ENCODE measurements at places on chromosomes 13 and 19.
A peak's percentile ranks its signal among the peaks of the same experiment; 100 is the strongest.

DNA sequence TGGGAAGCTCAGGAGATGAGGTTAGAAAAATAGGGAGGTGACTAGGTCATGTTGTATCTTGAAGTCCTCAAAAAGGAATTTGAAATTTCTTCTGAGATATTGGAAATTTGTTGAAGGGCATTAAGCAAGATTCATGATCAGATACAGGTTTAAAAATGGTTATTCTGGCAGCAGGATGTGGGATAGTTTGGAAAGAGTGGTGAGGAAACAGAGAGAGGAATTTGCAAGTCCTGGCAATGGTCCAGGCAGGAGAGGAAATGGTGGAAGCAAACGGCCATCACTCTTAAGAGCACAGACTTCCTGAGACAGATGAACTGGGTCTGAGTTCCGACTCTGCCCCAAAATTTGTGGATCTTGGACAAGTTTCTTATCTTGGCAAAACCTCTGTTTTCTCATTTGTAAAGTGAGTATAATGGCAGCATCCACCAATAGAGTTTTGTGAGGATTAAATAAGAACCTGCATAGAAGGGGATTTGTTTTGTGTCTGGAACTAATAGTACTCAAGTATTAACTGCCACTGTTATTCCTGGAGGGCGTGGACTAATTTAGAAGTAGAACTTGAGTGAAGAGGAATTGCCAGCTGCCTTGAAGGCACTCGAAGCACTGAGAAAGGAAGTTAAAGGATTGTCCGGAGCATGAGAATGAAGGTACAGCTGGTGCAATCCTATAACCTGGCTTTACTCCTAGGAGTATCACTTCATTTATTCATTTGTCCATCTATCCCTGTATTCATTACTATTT, 99.6 kb downstream of the CCNA1 start:
- no peak for DNase-seq

- no peak for DNase-seq
These were observed 22.6 kb upstream of the F7 start for GRCh38 chr13:113083022-113083373.

GRCh38 chr13:36920616-36921185, 663 bp upstream of the SMAD9 start:
- no peak for DNase-seq

GRCh38 chr19:38425810-38426466, at the start of gene RASGRP4:
TSS of gene RASGRP4 (minus strand) at chr19:38426219. CDS start at chr19:38426091, 128 bp downstream.
- DNase-seq, result no peak

DNA sequence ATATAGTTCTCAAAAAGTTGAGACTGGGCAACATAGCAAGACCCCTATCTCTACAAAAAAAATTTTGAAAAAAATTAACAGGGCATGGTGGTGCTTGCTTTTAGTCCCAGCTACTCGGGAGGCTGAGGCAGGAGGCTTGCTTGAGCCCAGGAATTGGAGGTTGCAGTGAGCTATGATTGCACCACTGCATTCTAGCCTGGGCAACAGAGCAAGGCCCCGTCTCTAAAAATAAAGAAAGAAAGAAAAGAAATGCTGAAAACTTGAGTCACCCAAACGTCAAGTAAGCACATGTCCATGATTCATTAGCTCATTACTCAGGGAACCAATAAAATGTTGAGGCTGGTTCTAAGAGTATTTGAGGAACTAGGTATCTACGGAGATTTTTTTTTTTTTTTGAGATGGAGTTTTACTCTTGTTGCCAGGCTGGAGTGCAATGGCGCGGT, 33.9 kb upstream of the SEMA6B start:
- no peak for DNase-seq

DNA sequence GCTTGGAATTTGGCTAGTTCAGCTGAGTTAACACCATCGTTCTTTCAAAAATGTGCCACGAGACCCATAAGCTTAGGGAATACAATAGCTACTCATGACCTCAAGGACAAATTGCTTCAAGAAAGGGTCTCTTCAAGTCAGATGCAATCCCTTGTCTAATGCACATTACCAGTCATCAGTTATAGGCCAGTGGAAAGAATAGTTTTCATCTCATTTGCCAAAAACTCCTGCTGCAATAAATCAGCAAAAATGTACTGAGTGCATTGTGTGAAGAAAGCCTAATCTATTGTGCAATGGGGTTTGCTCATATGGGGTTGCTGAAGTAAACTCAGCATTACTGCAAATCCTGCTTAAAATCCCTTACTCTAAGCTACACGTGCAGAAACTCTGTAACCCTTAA, 208.3 kb upstream of the NBEA start:
- DNase-seq, result no peak

- no peak for DNase-seq
These were observed 9.2 kb downstream of the ZNF823 start for GRCh38 chr19:11729586-11729985.

DNA sequence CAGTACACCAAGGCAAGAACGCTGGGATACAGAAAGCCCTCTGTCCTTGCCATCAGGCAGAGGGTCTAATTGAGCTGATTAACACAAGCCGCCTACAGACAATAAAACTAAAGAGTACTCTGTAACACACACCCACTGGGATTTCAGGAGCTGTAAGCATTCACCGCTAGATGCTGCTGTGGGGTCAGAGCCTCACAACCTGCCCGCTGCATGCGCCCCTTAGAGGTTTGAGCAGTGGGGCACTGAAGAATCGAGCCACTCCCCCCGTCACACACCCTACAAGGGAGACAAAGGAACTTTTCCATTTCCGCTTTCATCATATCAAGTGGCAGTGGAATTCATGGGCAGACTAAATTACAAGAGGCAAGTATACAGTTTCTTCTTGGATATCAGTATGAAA, 1080.6 kb downstream of the PCDH17 start:
- no peak for DNase-seq

DNA sequence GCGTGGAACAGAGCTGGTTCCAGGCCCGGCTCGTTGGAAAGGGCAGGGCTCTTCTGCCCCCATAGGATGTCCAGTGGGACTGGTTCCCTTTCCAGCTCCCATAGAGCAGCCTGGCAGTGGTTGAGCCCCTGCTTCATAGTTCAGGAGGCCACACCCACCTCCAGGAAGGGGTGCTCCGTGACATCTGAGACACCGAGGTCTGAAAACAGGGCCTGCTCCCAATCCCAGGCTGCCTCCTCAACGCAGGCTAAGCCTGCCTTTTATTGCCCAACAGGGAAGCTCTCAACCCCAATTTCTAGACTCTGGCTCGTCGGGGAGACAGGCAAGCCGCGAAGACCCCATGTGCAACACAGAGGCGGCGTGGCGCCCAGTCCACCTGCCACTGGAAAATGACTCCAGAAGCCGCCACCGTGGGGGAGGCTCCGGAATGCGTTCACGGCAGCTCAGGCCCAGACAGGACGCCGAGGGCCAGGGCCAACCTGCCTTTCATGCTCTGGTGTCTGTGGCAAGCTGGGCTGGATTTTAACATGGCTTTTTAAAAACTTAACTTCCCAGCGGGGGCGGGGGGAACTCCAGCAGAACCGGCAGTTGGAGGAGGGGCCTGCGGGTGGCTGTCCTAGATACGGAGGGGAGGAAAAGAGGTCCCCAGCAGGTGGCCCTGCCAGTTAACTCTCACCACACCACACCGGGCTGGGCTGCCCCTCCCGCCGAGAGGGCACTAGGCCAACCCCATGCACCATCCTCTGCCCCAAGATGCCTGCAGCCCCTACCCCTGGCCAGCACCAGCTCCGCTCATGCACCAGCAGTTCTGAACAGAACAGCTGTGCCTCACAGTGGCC, 17.9 kb upstream of the TINCR start:
- DNase-seq, result peak; percentile 29

- DNase-seq, result no peak
These were observed 9.8 kb upstream of the SLC44A2 start for GRCh38 chr19:10615429-10616023.

DNA sequence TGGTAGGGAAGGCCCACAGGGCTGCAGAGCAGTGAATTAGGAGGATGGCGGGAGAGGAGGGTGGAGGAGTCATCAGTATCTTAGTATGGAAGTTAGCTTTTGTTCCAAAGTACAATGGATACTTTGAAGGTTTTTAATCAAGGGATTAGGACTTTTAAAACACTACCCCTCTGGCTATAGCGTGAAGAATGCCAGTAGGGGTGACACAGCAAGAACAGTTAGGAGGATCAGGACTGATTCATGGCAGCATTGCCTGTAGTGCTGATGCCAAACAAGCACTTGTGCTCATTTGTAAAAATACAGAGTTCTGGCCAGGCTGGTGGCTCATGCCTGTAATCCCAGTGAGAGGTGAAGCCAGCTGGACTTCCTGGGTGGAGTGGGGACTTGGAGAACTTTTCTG, 46.2 kb downstream of the SKA3 start:
- DNase-seq, result no peak

- DNase-seq, result no peak
These were observed 8.9 kb upstream of the VN1R1 start for GRCh38 chr19:57465680-57466381.

GRCh38 chr19:41844601-41845000, at the start of gene LYPD4:
TSS of gene LYPD4 (minus strand) at chr19:41844683. CDS start at chr19:41839285, 5,398 bp downstream.
- DNase-seq, result no peak

GRCh38 chr19:1312767-1313694, 27.4 kb downstream of the EFNA2 start:
- no peak for DNase-seq

DNA sequence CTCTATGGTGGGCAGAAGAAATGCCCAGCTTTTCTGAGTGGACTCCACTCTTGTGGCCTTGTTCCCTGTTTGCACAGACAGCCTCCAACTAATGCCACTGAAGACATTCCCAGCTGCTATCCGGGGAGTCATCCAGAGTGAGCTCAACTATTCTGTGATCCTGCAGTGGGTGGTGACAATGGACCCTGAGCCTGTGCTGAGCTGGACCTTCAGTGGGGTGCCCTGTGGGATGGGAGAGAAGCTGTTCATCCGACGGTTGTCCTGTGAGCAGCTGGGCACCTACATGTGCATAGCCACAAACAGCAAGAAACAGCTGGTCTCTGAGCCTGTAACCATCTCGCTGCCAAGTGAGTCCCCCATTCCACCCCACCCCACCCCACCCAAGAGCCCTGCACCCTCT, 10.3 kb downstream of the IGSF23 start:
- DNase-seq, result no peak

DNA sequence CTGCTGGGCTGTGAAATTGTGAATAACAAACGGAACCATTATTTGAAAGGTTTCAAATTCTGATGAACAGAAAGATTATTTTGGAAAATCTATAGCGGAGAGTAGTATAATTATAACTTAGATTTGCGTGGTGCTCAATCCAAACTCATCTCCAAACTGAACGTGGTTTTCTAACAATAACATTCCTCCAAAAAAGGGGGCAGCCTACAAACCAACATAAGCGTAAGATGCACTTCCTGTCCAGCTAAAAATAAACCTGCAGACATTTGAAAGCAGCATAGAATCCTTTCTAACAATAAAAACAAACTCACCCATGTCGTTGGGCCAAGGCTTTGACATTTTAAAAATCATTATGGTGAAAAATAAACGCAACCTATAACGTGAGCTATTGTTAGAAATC, 178.4 kb downstream of the COL4A1 start:
- no peak for DNase-seq

DNA sequence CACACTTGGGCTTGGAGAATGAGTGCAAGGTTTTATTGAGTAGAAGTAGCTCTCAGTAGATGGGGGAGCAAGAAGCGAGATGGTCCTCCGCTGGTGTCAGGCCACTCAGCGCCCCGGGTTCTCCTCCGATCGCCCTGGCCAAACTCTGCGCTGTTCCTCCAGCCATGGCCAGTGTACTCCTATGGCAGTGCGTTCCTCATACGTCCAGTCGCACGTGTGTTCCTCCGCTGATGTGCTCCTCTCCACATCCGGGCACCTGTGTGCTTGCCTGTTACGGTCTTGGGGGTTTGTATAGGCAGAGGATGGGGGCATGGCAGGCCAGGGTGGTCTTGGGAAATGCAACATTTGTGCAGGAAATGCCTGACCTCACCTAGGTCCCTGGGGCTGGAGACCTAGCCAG, 1899.4 kb downstream of the PCDH9 start:
- DNase-seq, result no peak

DNA sequence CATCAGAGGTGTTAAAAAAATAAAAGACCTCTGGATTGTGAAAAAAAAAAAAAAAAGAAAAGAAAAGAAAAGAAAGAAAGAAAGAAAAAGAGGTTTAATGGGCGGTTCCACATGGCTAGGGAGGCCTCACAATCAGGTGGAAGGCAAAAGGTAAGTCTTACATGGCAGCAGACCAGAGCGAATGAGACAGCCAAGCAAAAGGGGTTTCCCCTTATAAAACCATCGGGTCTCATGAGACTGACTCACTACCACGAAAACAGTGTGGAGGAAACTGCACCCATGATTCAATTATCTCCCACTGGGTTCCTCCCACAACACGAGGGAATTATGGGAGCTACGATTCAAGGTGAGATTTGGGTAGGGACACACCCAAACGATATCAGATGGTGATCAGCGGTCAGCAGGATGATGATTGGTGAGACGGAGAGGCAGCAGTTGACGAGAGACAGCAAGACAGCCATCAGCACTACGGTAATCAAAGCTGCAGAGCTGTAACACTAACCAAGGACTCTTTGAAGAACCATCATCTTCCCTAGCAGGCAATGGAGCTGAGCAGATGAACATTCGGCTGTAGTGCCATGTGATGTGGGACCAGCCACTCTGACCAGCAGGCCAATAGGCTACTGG, 3.9 kb upstream of the CD209 start:
- no peak for DNase-seq

DNA sequence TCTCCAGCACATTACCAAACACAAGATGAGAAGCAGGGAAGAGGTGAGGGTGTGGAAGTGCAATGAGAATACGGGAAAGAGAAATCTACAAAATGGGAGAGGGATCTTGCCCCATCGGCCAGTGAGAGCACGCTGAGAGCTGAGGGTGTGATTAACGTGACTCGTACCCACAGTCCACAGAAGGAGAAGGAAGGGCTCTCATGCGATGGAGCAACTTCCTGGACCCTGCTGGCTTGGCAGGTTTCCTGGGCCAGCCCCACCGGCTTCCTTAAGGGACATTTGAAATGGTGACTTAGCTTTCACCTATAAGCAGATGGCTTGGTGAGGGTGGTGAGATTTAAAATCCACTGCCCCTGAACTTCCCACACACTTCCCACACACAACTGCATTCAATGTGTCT, 740.1 kb downstream of the UQCRFS1 start:
- DNase-seq, result no peak

GRCh38 chr13:78160793-78161192, 242.2 kb upstream of the EDNRB start:
- DNase-seq, result no peak

Measured in hippocampal formation (tissue), 2 donors.